Keratinocyte (primary cell): ENCODE measurements at places on chromosomes 3 and 15.

DNA sequence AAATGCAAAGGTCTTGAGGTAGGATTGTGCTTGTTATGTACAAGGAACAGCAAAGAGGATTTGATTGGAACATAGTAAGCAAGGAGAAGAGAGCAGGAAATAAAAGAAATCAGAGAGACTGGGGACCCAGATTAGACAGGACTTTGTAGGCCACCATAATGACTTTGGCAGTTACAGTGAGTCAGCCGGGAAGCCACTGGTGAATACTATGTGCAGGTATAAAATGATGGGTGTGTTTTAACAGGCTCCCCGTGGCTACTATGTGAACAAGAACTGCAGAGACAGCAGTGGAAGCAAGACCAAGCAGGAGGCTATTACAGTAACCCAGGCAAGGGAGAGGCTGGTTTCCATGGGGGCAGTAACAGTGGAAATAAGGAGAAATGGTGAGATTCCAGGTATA is 55.2 kb downstream of the NPTN start:
- DNase-seq: no peak

- DNase-seq: no peak
These were observed 366.3 kb downstream of the MECOM start for GRCh38 chr3:169297214-169297613.

- DNase-seq: no peak
These were observed 52.1 kb downstream of the DAPK2 start for GRCh38 chr15:63994073-63994600.

DNA sequence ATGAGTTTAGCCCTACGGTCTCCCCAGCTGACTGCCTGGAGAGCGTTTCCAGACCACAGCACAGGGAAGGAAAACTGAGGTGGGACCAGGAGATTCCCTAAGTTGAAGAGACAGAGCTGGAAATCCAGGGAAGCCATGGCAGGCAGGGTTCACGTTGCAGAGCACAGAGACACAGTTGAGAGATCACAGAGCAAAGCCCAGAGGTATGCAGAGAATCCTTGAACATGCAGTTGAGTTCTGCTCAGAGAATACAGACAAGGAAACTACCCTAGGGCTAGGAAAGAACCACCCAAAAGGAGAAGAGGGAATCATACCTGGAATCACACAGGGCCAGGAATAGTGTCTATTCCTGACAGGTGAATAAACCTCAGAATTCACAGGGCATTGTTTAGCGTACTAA is 14.3 kb downstream of the SLC28A1 start:
- DNase-seq: no peak

DNA sequence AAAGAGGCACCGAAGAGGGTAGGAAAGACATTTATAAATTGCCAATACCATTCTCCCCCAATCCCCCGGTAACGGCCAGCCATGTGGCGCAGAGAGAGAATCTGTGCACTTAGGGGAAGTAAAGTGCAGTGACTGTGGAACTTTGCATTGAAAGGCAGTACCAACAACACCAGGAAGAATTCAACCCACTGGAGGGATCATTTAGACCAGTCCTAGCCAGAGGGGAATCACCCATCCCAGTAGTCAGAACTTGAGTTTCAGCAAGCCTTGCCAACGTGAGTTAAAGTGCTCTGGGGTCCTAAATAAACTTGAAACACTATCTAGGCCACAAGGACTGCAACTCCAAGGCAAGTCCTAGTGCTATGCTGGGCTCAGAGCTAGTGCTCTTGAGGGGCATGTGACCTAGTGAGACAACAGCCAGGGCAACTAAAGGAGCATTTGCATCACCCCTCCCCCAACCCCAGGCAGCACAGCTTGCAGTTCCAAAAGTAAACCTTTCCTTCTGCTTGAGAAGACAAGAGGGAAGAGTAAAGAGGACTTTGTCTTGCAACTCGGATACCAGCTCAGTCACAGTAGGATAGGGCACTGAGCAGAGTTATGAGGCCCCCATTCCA is 15.0 kb downstream of the CEP70 start:
- no peak for DNase-seq

DNA sequence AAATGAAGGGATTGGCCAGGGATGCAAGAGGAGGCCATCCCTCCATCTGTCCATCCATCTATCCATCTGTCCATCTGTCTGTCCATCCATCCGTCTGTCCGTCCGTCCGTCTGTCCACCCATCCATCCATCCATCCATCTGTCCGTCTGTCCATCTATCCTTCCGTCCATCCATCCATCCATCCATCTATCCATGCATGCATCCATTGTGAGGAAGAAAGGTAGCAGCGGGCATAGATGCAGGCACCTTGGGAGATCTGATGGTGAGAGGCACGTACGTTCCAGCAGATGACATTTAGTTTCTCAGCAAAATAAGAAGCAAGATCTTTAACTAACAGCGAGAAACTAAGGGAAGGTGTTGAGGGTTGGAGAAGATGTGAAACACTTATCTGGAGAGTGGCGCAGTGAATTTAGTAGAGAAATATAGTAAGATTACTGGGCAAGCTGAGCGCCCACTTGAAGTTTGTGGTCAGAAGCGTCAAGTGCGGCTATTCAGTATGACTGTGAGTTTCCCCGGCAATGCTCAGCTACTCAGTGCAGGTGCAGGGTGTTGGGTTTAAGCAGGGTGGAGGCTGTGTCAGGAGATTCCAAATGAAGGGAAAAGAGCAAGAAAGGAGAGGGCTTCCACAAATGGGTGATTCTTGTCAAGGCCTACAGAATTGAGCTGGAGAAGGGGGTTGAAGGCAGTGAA is 22.4 kb upstream of the SRP14 start:
- DNase-seq: no peak

DNA sequence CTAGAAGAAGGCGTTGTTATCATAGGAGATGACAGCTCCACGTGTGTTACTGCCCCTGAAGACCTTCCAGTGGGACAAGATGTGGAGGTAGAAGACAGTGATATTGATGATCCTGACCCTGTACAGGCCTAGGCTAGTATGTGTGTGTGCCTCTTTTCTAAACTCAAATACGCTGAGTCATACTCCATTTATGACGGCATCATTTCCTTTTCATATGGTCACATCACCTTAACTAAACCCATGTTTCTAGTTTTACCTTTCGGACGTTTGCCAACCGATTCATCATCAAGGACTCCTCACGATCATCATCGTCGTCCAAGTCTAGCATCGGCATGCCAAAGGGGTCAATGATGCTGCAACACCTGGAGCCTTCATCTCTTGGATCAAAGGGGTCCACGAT is 149.0 kb downstream of the CBLB start:
- DNase-seq: no peak

GRCh38 chr15:63344731-63345390 is 36.8 kb downstream of the CA12 start:
- no peak for DNase-seq

DNA sequence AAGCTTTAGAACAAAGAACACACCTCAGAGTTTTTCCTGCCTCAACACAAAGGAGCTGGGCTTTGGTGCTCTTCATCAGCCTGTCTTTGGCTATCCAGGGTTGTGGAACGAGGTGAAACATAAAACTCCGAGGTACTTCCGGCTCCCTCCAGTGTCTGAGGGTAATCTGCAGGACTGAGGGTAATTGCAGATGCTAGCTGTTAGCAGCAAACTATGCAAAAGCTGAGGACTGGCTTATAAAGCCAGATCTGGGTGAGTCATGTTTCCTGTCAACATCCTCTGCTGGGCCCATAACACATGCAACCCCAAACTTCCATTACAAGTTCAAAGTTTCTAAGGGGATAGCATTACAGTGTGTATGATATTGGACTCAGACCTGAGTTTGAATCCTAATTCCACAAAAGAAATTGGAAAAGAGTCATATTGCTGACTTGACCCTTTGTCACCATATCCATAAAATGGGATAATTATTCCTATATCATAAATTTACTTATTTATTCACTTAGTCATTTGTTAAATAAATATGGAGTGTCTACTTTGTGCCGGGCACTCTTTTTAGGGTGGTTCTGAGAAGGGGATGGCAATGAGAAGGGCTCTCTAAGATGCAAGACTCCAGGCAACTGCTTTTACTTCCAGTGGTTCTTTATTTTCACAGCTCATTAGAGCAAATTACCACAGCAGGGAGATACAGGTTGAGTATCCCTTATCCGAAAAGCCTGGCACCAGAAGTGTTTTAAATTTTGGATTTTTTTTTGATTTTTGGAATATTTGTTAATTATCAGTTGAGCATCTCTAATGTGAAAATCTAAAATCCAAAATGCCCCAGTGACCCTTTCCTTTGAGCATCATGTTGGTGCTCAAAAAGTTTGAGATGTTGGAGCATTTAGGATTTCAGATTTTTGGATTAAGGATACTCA is 9.5 kb upstream of the TRIM69 start:
- DNase-seq: peak; percentile 66

DNA sequence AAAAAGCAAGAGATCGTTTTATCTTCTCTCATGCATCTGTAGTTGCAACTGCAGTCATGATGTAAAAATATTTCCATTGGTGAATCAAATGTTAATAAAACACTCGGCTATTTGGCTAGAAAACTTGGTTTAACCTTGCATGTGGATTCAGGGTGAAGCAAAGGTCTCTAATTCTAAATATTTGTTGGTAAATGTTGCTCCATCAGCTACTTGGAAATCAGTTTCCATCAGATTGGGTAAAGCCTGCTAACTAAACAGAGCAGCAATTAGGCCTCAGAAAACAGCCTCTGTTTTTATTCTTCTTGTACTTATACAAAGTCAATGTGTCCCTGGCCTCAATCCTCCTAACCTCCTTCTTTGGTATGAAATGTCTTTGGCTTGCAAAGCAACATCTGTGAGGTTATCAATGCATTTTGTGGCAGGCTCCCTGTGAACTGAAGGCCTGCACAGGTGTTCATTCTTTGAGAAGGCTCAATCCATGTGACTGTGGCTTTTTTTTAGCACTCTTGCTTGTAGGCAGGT is 312.3 kb downstream of the WDR72 start:
- DNase-seq: no peak

- no peak for DNase-seq
These were observed 80.6 kb upstream of the MITF start for GRCh38 chr3:69658514-69659140.

GRCh38 chr3:162770551-162770950 is 1273.9 kb downstream of the OTOL1 start:
- DNase-seq: no peak

DNA sequence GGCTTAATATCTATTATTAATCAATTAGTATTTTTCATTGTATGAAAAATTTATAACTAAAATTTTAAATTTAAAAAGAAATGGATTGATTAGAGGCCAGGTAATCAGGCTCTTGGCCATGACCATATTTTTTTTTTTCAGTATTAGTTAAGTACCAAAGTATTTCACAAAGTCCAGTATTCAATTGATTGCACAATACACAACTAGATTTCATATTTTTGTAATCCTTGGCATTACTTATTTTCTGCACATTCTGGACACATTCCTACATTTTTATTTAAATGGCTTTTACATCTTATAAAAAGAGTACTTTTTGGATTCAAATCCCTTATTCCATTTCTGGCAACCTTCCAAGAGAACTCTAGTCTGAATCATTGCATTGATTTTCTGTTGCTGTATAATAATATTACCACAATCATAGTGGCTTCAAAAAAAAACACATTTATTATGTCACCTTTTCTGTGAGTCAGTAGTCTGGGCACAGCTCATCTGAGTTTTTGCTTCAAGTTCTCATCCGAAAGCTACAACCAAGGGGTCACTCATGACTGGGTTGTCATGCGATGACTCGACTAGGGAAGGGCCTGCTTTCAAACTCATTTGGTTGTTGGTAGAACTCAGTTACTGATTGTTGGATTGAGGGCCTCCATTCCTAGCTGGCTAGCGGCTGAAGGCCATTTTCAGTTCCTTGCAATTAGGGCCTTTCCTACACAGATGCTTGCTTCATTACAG is 90.7 kb downstream of the CNTN6 start:
- no peak for DNase-seq

GRCh38 chr3:128549283-128550112 is 56.5 kb upstream of the GATA2 start:
- no peak for DNase-seq

DNA sequence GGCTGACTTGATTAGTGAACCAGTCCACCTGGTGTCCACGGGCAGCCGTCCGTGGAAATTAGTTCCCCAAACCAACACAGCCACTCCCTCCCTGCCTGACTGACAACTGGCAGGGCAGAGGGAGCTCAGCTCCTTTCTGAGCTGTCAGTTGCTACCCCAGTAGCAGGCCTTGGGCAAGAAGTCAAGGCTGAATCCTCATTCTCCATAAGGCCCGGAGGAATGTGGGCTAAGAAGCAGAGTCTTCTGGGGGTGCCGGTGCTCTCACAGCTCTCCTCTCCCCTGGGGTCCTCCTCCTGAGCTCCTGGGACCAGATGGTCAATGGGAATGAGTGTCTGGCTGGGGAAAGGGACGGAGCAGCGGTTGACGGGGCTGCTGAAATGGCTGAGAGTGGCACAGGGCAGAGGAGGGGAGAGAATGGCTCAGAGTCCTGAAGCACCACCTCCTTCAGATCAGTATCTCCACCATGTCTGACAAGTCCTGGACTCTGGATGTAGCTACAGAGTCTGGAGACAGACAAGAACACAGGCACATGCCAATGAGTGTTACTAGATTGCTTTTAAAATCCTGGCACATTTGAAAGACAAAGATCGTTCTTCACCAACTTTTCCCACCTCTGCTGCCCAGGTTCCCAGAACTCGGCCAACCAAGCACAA is 16.9 kb downstream of the AMOTL2 start:
- DNase-seq: no peak

DNA sequence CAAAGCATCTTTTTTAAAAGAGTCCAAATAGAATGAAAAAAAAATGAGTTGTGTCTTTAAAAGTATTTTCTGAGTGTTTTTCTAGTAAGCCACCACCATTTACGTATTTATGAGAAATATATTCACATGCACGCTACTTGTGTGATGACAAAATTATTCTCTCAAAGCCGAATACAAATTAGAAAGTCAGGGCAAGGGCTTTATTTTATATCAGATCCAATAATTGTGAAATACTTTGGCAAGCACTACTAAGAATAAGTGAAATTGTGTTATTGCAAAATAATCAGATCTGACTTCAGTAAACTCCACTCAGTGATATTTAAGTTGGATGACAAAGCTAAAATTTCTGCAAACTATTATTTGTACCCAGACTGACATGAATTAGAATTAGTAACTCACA is 589.3 kb upstream of the KCNMB2 start:
- no peak for DNase-seq

GRCh38 chr15:35330048-35330695 is 215.8 kb downstream of the DPH6 start:
- no peak for DNase-seq

GRCh38 chr3:168342946-168343850 is 247.5 kb upstream of the GOLIM4 start:
- no peak for DNase-seq

DNA sequence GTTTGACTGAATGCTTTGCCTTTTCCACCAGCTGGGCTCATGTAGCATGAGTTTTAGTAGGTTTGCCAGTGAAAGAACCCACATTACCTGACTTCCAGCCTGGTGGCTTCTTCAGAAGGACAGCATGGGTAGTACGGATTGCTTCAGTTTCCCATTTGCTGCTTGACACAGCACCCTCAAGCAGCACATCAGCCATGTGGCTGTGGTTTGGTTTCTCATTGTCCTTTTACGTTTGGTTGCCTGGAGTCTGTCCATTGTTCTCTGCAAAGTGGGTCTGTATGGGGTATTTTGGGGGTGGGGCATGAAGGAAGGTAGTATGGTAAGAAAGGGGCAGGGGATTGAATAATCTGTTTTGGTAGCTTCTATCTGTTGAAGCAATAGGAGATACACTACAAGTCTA is 227.2 kb upstream of the ICE2 start:
- DNase-seq: no peak

- no peak for DNase-seq
These were observed 102.4 kb upstream of the TUSC7 start for GRCh38 chr3:116607205-116607604.
